ENCODE measurements at places on chromosomes 2 and 18.

DNA sequence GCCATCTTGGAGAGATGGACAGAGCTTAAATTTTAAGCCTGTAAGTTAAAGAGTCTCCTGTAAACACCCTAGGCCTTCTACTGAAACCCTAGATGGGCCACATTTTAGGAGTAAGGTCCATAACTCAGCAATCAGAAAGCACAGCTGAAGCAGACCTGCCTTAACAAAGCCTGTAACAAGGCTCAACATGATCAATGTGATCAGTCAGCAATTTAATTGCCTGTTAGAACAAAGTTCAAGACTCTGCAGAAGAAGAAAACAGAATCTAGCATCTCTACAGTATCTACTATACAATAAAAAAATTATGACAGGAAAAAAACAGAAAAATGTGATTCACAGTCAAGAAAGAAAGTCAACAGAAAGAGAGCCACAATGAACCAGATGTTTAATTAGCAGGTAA lies 27.1 kb downstream of the SEPTIN10 start:
- no peak for DNase-seq

DNA sequence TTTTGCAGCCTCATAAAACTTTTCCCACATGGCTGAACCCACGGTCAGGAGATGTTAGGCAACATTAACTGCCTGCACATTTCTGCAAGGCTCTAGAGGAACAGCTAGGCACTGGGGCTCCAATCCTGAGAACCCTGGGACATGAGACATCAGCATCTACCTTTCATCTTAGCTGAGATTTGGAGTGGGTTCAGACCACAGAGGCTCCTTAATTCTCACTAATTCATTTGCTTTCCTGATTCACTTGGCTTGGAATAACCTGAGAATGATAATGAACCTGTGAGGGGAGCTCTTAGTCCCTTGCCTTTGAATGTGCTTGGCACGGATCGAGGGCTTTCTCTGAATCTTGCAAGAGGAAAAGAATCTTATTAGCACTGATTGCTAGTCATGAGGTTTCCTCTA lies 266.2 kb downstream of the FIGN start:
- DNase-seq, result no peak

- DNase-seq, result no peak
Measured at GRCh38 chr2:214293593-214293992, 117.3 kb upstream of the VWC2L start.

- no peak for DNase-seq
Measured at GRCh38 chr2:11630855-11631254, 39.1 kb downstream of the NTSR2 start.

DNA sequence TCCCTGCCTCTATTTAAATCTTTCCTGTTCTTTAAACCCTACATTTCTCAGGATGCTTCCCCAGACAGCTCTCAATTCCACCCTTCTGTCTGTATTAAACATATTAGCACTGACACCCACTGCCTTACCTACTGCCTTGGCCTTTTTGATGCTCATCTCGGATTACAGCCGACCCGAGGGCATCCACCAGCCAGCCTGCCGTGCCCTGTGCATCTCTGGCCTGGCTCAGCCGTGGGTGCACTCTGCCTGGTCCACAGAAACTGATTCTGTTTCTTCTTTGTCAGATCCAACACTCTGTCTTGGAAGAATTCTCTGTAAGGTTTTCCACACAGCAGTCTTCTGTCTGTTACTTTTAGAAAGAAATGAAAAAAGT lies 27.2 kb downstream of the TANC1 start:
- DNase-seq, result no peak

GRCh38 chr2:31012406-31012805 lies 125.8 kb downstream of the GALNT14 start:
- no peak for DNase-seq

DNA sequence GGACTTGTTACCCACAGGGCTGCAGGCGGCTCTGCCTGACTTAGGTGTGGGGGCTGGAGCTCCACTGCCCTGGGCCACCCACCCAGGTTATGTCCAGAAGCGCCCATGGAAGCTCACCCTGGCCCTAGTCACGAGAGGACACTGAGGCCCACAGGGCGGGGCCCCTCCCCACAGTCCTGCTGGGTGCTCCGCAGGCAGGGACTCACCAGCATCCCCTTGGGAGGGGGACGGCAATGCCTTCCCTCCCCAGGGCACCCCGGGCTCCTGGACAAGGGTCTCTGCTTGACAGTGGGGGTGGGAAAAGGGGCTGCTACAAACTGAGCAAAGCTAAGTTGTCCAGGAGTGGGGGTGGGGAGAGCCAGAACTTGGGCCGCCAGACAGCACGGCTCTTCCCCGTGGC lies 60.5 kb downstream of the AQP12A start:
- DNase-seq, result no peak

GRCh38 chr18:79738041-79738461 lies 58.4 kb downstream of the CTDP1 start:
- no peak for DNase-seq

DNA sequence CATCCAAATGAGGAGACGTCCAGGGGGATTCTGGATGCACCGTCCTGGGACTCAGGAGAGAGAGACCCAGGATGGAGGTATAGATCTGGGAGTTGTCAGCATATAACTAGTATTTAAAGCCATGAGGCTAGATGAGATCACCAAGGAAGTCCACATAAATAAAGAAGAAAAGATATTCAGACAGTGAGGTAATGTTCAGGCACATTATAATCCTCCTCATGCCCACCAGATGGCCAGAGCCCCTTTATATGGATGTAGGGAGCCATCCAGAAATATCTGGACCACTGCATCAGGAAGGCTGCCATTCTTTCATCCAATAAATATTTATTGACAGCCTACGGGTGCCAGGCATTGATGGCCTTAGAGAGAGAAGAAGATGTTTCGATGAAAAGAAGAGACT lies 21.2 kb upstream of the NCKAP5 start:
- no peak for DNase-seq

GRCh38 chr2:110946902-110947301 lies 173.8 kb upstream of the BCL2L11 start:
- no peak for DNase-seq

DNA sequence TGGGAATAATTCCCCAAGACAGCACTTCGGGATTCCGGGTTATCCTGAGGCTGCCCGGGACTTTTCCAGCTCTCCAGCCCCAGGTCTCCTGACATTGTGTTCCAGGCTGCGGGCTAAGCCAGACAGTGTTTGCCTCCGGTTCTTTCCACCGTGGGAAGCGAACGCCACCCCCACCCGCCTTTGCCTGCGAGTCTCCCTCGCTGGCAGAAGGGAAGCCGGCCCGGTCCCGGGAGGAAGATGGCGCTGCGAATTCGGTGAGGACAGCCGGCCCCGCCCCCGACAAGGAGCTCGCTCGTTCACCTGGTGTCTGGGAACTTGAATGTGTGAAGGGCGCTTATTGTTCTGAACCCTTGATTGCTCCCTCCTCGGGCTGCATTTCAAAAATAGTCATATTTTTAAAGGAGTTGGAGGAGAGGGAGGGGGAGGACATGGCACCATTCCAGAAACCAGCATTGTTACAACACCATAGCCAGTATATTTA lies 2.9 kb downstream of the LRATD1 start:
- no peak for DNase-seq

- no peak for DNase-seq
Measured at GRCh38 chr18:77457681-77458080, 208.0 kb downstream of the GALR1 start.

DNA sequence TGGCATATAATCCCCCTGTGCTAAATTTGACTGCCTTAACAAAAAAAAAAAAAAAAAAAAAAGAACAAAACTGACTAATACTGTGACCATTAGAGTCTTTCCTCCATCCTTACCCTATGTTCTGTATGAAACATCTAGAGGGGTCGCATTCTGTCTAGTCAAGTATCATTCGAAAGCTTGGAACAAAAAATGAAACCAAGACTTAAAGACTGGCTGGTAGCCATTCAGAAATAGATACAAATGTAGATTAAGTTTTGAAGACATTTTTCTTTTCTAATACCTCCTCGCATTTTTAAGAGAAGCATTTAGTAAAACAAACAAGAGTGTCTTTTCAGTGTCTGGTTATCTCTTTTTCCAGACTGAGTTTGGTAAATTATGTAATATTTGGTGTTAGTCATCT lies 66.7 kb downstream of the SPATS2L start:
- no peak for DNase-seq

DNA sequence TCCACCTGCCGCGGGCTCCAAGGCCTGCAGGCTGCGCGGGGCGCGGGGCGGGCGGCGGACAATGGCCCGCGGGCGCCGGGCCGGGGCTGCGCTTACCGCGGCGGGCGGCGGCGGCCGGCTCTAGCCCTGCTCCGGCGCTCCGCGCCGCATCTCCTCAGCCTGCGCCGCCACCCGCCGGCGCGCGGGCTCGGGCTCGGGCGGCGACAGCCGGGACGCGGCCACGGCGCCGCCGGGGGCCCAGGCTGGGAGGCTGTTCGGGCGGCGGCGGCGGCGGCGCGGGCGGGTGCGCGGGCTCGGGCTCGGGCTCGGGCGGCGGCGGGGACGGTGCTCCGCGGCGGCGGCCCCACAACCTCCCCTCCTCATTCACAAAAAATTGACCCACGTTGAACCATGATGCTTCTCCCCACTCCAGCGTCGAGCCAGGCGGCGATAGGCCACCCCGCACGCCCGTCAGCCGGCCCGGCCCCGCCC lies at the start of gene HDAC4:
TSS of gene HDAC4 (minus strand) at position 425 of the 471 bp plus-strand sequence. CDS start 48,321 bp downstream, outside the sequence.
- no peak for DNase-seq

DNA sequence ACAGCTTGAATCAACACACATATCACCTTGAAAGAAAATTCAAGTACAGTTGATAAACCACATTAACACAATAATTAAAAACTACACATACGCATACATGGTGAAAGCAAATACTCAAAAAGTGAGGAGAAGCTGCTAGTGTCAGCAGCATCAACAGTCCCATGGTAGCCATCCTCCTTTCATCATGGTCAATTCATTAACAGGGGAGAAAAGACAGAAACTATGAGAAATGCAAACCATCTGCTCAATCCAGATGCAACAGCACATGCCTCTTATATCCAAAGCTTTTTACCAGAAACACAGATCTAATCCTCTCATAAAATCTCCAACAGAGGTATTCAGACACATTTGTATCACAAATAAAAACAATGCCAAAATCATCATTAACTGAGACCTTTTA lies 81.9 kb upstream of the CHRNA1 start:
- DNase-seq, result no peak

DNA sequence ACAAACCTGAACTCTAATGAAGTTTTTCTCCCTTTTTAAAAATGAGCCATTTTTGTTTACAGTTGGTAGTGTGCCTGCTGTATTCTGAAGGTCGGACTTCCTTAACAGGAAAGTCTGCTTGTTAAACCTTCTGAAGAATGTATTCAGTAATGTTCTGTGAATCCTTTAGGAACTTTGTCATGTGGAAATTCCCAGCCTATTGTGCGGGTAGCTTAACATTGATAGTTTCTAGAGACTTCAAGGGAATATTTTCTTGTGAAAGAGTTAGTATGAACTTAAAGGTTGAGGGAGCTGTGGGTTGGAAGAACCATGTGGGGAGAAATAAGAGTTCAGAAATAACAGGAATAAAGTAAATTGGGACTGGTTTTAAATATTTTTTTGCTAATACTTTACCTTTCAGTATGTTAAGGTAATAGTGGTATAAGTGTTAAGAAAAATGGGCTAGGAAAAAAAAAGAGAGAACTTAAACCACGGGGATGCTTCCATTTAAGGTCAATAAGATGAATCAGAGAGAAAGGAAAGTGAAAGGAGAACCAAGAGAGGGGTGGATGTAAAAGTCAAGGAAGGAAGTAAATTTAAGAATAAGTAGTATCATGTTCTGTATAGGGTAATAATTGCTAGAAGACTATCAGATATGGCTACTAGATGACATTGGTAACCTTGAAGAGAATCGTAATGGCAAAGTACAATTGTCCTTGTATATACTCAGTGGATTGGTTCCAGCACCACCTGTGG lies 90.5 kb downstream of the PMS1 start:
- no peak for DNase-seq

Data from stimulated activated CD4-positive, alpha-beta T cell treated with anti-CD3 and anti-CD28 coated beads, Interleukin-2, amount 100 ng/mL, for 24 hours (primary cell).